NB4 (cell line): ENCODE measurements at places on chromosomes 5 and 9.

- DNase-seq = no peak
Observed at GRCh38 chr5:171705036-171705435, 80.6 kb upstream of the SMIM23 start.

DNA sequence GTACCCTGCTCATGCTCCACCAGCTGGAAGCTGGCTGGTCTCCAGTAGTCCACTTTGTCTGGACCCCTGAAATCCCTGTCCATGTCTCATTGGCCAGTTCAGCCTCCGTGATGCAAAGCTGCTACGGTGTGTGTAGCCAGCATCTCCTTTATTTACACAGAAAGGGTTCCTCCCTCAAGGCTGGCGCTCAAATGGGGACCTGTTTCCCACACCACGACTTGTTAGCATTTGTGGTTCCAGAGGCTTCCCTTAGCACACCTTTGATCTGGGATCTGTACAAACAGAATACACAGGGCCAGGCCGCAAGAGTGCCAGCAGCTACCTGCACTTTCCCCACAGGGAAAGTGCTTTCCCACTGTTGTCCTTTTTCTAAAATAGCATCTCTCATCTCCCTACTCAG is 5.7 kb upstream of the SMU1 start:
- no peak for DNase-seq

GRCh38 chr5:4777435-4777834 is 362.7 kb upstream of the ADAMTS16 start:
- DNase-seq = no peak

GRCh38 chr9:127098916-127099553 is 23.4 kb downstream of the ANGPTL2 start:
- DNase-seq = no peak

- no peak for DNase-seq
Observed at GRCh38 chr5:178227138-178227659, 5.4 kb downstream of the PHYKPL start.

GRCh38 chr5:77086368-77086688 is 757 bp downstream of the ZBED3 start:
- no peak for DNase-seq
